Substantia nigra (tissue), 51 donors: ENCODE measurements at places on chromosomes 6 and 20.

DNA sequence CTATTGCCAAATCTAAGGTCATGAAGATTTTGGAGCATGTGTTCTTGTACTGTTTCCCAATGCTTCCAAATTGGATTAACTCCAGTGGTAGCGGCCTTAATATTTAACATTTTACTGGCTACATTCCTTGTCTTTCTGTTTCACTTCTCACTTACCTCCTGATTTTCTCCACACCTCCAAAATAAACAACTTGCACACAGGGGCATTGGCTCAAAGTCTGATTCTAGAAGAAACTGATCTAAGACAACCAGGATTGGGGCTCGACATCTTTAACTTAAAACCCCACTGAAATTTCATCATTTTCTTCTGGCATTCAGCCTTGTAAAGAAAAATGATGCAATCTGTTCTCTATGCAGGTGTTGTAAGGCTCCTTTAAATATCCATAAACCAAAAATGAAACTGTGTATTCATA lies 557.9 kb upstream of the ID4 start:
- no peak for DNase-seq

- DNase-seq = no peak
Measured at GRCh38 chr6:36099869-36100483, 30.3 kb upstream of the MAPK13 start.

- no peak for DNase-seq
Measured at GRCh38 chr6:55979526-55979925, 104.1 kb upstream of the BMP5 start.

DNA sequence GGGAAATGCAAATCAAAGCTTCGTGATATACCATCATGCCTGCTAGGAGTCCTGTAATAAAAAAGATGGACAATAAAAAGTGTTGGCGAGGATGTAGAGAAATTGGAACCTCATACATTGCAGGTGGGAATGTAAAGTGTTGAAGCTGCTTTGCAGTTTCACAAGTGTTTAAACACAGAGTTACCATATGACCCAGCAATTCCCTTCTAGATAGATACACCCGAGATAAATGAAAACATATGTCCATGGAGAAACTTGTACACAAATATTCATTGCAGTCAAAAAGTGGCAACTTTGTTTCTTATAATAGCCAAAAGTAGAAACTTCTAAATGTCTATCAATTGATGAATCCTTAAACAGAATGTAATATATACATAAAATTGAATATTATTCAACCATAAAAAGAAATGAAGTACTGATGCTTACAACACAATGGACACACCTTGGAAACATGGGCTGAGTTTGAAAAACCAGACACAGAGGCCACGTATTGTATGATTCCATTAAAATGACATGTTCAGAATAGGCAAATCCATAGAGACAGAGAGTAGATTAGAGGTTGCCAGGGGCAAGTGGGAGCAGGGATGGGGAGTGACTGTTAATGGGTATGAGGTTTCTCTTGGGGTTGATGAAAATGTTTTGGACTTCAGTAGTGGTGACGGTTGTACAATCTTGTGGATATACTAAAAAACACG lies 20.8 kb upstream of the ERVFRD-1 start:
- no peak for DNase-seq

DNA sequence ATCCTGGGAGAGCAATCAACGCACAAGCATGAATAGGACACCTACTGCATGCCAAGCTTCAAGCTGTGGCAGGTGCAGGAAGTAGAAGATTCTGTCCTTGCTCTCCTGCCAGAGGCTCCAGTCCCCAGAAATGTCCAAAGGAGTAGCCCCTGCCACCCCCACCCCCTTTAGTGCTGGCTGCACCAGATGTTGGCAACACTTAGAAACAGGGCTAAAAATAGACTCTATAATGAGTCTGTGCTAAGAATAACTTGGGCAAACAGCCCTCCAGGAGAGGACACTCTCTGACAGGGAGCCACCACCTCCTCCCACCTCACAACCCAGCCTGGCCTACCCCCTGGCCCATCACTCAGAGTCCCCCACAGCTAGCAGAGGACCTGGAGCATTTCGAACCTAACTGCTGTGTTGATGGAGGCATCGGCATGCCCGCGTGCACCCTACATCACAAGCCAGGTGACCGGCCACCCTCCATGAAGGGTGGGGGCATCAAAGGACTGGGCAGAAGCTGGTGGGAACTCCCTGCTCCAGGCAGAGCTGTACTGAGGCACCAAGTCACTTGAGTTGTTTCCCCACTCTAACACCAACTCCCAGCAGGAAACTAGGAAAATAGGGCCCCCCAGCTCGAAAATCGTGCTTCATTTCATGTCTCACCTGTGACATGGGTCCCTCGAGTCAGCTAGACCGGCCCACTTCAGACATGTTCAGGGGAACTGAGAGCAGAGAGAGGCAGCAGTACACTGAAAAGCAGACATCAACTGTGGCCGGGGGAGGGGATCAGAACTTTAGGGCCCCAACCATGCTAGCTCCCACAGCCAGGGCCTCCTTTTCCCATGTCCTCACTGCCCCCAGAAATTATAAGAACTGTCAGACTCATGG lies 18.7 kb downstream of the TFEB start:
- DNase-seq = no peak

- DNase-seq = no peak
Measured at GRCh38 chr20:24691901-24692351, 222.5 kb downstream of the SYNDIG1 start.

GRCh38 chr6:107936162-107936909 lies 21.7 kb downstream of the SEC63 start:
- no peak for DNase-seq

DNA sequence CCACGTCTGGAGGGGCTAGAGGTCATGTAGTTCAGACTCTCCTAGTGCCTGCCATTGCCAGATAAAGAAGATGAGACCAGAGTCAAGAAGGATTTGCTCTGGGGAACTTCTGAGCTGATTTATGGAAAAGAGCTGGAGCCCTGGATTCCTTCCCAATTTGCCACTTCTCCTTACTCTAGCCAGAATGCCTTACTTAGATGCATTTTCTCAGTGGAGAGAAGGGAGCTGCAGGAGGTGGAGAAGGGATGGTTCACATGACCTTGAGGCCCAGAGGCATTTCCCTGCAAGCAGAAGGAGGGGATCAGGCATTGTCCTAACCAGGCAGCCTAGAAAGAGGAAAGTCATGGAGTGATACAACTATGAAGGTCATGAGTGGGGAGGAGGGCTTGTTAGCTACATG lies 122.2 kb downstream of the UNC5CL start:
- no peak for DNase-seq

- no peak for DNase-seq
Measured at GRCh38 chr6:76972474-76972873, 490.8 kb downstream of the HTR1B start.

GRCh38 chr6:100346203-100346602 lies 118.5 kb downstream of the SIM1 start:
- no peak for DNase-seq

DNA sequence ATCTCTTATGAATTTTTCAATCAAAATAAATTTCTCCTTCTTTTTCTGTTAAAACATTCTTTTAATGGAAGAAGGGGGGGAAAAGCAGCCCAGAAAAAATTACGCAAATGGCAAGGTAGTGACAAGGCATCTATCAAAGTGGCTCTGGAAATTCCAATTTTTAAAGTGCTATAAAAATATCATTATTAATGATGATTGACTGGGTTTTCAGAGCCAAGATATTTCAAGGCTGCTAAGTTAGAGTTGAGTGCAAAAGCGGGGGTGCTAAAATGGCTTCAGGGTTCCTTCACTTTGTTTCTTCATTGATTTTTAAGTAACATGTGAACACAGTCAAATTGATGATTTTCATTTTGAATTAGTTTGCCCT lies 171.6 kb upstream of the CITED2 start:
- DNase-seq = no peak

- DNase-seq = no peak
Measured at GRCh38 chr6:156781861-156782631, 4.9 kb downstream of the ARID1B start.

GRCh38 chr6:27096834-27097511 lies 150.5 kb upstream of the PRSS16 start:
- no peak for DNase-seq

- no peak for DNase-seq
Measured at GRCh38 chr20:41217422-41217821, 80.1 kb downstream of the PLCG1 start.

DNA sequence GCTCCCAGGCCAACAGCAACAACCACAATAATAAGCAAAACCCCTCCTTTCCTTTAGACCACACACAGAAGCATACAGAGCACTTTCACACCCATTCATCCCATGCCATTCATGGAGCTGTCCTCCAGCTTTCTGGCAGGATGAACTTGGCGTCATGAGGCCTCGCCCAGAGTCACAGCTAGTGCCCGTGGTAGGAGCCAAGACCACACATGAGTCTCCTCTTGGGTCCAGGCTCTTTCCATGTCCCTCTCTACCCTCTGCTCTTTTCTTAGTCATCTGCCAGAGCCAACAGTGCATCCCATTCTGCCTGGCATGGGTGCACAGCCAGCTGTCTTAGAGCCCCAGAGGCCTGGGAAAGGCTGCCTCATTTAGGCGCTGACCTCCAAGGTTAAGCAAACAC lies 1.8 kb upstream of the TGM3 start:
- no peak for DNase-seq

GRCh38 chr20:59827138-59828056 lies 106.0 kb downstream of the SYCP2 start:
- DNase-seq = no peak

DNA sequence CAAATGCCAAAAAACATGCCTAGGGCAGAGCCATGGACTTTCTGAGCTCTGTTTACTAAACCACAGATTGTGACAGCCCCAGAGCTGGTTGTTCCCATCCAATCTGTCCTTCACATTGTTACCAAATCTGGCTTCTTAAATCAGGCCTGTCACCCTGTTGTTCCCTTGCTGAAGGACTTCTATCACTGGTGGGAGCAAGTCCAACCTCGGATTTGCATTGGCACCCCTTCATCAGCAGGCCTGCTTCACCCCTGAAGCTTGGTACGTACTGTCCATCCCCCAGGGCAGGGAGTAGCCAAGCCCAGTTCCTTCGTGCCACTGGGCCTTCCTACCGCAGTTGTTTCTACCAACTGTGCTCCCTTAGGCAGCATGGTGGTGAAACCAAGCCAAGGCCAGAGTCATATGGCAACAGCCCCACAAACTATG lies 357.3 kb upstream of the JARID2 start:
- DNase-seq = no peak

GRCh38 chr6:105259913-105260889 lies 80.4 kb upstream of the POPDC3 start:
- no peak for DNase-seq

GRCh38 chr6:41836660-41837052 lies 49.2 kb downstream of the TOMM6 start:
- no peak for DNase-seq

DNA sequence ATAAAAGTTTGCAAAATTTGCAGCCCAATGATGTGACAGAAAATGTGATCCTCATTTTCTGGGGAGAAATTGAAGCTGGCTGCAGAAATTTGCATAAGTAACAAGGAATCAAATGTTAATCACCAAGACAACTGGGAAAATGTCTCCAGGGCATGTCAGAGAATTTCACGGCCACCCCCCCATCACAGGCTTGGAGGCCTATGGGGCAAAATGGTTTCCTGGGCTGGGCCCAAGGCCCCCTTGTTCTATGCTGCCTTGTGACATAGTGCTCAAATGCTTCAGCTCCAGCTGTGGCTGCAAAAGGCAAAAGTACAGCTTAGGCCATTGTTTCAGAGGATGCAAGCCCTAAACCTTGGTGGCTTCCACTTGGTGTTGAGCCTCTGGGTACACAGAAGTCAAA lies 1202.6 kb downstream of the EPHA7 start:
- no peak for DNase-seq

- DNase-seq = no peak
Measured at GRCh38 chr6:118764766-118765165, 113.4 kb upstream of the CEP85L start.

DNA sequence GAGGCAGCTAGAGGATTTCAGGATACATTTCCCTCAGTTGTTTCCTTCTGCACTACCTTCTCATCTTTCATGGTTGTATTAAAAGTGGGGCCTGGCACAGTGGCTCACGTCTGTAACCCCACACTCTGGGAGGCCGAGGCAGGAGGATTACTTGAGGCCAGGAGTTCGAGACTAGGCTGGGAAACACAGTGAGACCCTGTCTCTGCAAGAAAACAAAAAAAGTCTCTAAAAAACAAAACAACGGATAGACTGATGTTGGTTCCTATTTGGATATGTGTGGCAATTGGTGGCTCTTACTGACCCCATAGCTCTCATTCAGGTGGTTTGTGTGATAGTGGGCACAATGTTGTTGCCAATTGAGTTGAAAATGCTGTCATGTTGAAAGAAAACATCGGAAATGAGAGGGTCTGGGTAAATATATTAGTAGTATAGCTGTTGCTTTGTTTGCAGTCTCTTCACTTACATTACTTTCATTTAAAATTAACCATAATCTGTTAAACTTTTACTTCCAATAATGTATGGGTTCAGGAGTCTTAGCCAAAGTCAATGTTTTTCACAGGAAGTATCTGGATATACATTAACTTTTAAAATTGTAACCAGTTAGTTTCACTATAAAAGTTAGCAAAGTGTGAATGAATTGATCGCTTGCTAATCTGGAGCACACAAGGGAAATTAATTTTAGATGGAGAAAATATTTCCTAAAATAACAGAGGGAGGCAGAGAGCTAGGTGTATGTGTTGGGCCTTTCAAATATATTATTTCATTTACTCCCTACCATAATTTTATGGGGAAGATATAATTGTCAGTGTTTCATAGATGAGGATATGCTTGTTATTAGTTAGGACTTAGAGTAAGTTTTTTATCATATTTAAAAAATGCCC lies 31.1 kb downstream of the UTRN start:
- DNase-seq = no peak

- no peak for DNase-seq
Measured at GRCh38 chr6:170257376-170257775, 33.5 kb downstream of the DLL1 start.

DNA sequence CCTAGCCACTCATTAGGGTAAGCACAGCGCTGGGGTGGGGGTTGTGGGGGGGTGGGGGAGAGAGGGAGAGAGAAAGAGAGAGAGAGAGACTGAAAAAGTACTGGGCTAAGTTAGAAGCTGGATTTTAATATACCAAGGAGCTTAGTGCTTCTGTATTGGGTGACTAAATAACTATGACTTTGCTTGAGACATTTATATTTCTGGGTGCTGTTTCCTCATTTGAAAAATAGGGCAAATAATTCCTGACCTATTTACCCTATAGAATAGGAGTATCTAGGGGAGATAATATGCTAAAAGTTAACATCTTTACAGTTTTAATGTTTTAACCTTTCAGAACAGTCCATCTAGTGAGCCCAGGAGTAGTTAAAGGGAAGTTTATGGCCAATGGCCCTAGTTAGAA lies 7.7 kb downstream of the NKAIN2 start:
- DNase-seq = no peak

- DNase-seq = no peak
Measured at GRCh38 chr20:51094221-51094620, 71.3 kb upstream of the KCNG1 start.
